Mesothelial cell of epicardium (in vitro differentiated cells): ENCODE measurements at places on chromosomes 5 and 9.
A peak's percentile ranks its signal among the peaks of the same experiment; 100 is the strongest.

- DNase-seq, result no peak
- H3K36me3 ChIP-seq, result peaks cover 9% of the 10 kb centered on the region
- no peak overlapping the region for H3K4me3 ChIP-seq
- H3K27ac ChIP-seq, result no peak overlapping the region
- H3K27me3 ChIP-seq, result no peaks in the 10 kb centered on the region
Observed at GRCh38 chr5:40367255-40367654, 312.5 kb upstream of the PTGER4 start.

DNA sequence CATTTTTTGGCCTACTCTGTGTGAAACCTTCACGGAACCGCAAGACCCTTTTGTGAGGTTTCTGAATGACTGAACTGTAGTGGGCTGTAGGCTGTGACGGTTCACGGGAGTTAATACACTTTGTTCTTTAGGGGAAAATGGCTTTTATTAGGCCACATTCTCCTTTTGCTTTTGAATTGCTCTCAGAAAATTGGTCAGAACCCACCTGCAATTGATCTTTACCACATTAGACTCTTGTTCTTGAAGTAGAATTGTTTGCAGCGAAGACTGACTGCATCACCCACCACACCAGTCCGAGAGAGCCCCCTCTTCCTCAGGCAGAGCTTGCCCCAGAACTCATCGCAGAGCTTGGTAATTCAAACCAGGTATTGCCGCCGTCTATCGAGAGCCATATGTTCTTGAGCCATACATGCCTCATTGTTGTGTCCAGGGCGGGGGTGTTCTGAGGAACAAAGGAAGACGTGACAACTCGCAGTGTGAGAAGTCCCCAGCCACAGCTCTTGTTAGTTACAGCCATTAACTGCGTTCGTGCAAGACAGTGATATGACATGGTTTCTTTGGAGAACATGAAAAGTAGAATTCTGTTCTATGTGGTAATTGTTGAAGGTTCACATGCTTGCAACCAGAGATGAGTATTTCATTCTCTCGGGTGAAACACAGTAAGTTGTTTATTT is 166.4 kb upstream of the OTULINL start:
- peaks cover 51% of the 10 kb centered on the region for H3K4me1 ChIP-seq
- peak overlapping the region; percentile 66 for H3K27ac ChIP-seq
- no peak overlapping the region for H3K4me3 ChIP-seq
- H3K36me3 ChIP-seq, result peaks cover 27% of the 10 kb centered on the region

DNA sequence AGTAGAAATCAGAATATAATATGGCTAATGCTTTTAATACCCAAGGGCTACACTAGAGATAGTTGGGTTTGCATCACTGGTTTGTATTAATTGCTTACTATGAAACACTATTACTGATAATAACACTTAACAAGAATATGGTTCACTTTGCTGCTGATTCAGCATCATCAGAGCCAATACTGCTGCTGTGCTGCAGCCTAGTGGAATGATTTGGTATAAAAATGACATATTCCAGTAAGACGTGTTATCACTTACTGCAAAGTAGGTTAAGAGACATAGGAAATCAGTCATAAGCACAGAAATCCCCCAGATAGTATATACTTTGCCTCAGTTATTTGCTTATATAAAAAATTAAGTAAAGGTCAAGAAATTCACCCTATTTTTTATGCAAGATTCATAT is 2.8 kb downstream of the CDH10 start:
- no peaks in the 10 kb centered on the region for H3K27me3 ChIP-seq
- H3K36me3 ChIP-seq, result no peaks in the 10 kb centered on the region
- peaks cover 57% of the 10 kb centered on the region for H3K4me1 ChIP-seq
- DNase-seq, result no peak
- peak overlapping the region; percentile 92 for H3K4me3 ChIP-seq
- H3K27ac ChIP-seq, result peak overlapping the region; percentile 14

GRCh38 chr5:135503871-135504270 is 31.9 kb downstream of the NEUROG1 start:
- H3K36me3 ChIP-seq, result no peaks in the 10 kb centered on the region
- H3K27ac ChIP-seq, result no peak overlapping the region
- H3K4me1 ChIP-seq, result peaks cover 10% of the 10 kb centered on the region
- no peak for DNase-seq
- H3K4me3 ChIP-seq, result no peak overlapping the region
- peaks cover 66% of the 10 kb centered on the region for H3K27me3 ChIP-seq

DNA sequence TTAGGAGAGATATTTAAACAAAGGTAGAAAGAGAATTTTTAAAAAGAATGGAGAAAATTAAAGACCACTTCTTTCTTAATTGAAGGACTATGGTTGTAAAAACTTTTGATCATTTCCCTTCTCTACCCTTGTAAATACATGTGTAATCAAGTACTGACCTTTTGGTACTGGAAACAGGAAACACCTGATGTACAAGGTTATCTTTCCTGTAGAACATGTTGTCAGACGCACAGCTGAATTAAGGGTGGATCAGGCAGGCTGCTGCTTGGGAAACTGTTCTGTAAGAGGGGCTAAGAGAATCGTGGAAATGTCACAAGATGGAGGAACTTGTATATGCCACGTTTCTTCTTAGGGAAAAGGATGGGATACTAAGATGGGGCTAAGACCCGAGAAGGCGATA is 341.6 kb downstream of the ZNF608 start:
- H3K4me1 ChIP-seq, result peaks cover 13% of the 10 kb centered on the region
- H3K27ac ChIP-seq, result no peak overlapping the region
- H3K36me3 ChIP-seq, result no peaks in the 10 kb centered on the region
- H3K4me3 ChIP-seq, result no peak overlapping the region
- DNase-seq, result no peak
- H3K27me3 ChIP-seq, result no peaks in the 10 kb centered on the region

GRCh38 chr9:136109351-136110081 is 9.2 kb downstream of the TMEM250 start:
- H3K4me1 ChIP-seq, result peaks cover 36% of the 10 kb centered on the region

GRCh38 chr5:133324926-133325325 is 273.1 kb downstream of the HSPA4 start:
- H3K27ac ChIP-seq, result no peak overlapping the region
- DNase-seq, result no peak
- peaks cover 8% of the 10 kb centered on the region for H3K4me1 ChIP-seq
- H3K36me3 ChIP-seq, result no peaks in the 10 kb centered on the region
- no peaks in the 10 kb centered on the region for H3K27me3 ChIP-seq
